ENCODE measurements at places on chromosomes 12 and 14.

DNA sequence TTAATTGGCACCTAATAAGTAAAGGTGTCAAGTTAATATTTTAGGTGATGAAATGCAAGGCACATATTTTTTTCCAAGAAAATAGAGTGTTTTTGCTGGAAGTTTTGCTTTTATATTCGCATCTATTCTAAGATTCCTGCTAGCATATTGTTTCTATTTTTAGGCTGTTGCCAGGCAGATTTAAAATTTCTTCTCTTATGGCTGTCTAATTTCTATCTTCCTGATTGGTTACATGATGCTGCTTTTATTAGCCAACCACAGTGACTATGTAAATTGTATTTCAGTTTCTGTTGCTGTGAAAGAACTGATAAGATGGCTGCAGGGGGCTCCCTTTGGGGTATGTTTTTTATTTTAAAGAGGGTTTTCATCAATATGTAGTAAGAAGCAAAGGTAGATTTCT, 42.7 kb downstream of the ATF7IP start:
- ATAC-seq: peak; percentile 48

DNA sequence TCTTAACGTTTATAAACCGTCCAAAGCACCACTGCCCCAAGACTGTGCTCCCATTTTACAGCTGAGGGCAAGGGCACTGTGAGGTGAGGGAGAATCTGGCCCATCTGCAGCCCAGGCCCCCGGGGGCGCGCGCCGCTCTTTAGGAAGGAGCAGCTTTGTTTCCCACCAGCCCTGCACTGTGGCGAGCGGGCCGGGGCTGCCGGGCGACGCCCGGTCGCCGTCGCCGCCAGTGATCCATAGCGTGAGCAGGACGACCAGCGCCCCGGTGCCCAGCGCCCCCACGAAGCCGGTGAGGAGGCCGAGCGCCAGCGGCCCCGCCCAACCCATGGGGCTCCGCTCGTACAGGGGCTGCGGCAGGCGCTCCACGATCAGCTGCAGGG, 34.6 kb downstream of the FIGNL2 start:
- ATAC-seq: no peak

- no peak for ATAC-seq
Measured at GRCh38 chr12:117662220-117662619, 300.8 kb upstream of the NOS1 start.

- ATAC-seq: no peak
Measured at GRCh38 chr14:68805414-68805813, 12.5 kb upstream of the ZFP36L1 start.

DNA sequence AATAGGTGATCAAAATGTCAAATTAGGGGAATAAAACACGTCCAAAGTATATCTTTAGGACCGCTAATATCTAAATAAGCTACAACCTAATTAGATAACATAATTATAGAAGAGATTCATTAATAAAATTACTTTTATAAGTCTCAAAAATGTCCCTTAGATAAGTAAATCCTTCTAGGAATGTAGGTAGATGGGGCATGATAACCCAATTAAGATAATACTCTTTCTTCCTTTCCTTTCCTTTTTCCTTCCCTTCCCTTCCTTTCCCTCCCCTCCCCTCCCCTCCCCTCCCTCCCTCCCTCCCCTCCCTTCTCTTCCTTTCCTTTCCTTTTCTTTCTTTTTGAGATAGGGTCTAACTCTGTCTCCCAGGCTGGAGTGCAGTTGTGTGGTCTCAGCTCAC, 11.0 kb upstream of the SLC2A3 start:
- ATAC-seq: no peak

GRCh38 chr14:69703047-69704039, 63.6 kb upstream of the SRSF5 start:
- ATAC-seq: no peak

GRCh38 chr12:122980183-122981035, at the start of gene ARL6IP4:
Gene ARL6IP4 (plus strand): TSS chr12:122980681. CDS start chr12:122981140, 459 bp downstream.
- peak; percentile 70 for ATAC-seq

- ATAC-seq: no peak
Measured at GRCh38 chr14:101501341-101501740, 60.0 kb upstream of the DIO3 start.

DNA sequence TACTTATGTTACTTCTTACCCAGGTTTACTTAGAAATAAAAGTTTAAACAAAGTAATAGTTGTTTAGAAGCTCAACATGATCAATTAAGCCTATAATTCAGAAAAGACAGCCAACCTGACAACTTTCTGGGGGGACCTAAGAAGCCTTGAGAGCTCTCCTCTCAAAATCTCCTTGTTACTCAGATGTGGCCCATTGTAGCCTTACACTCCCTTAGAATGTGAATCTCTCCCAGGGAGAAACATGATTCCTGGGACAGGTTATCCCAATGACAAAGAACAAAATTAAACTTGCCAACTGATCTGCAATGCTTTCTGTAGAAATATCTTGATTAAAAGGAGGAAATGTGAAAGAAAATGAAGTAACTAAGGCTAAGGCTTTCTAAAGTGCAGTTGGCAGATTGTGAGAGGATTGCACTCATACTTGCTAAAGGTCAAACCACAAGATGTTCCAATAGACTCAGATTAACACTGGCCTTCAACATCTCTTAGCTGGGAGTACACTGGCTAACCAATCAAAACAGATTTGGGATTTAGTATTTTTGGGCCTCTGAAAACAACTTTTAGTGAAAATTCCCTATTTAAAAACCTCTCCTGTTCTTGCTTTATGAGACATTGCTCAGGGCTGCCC, 72.3 kb upstream of the TMX1 start:
- ATAC-seq: no peak

GRCh38 chr14:92925446-92925845, 2.5 kb downstream of the CHGA start:
- ATAC-seq: no peak

- ATAC-seq: no peak
Measured at GRCh38 chr14:48874711-48875110, 711.5 kb downstream of the RPS29 start.

- no peak for ATAC-seq
Measured at GRCh38 chr14:59187118-59187517, 1.3 kb upstream of the DAAM1 start.

DNA sequence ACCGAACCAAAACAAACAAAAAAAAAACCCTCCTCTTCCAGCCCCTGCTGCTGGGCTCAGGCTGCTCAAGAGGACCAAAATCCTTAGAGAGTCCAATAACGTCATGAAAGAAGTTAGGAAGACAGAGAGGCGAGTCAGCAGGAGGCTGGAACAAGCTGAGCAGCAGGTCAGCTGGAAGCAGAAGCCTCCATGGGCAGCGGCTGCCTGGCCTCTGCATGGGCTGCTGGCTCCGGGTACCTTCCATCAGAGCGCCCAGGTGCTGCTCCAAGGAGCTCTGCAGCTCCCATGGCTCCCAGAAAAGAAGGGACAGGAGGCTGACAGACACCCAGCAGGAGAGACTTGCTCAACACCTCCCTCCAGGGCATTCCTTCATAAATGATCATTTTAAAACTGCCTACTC, 3.2 kb upstream of the KRT2 start:
- ATAC-seq: no peak

GRCh38 chr12:104544836-104545235, 88.1 kb downstream of the CHST11 start:
- no peak for ATAC-seq

DNA sequence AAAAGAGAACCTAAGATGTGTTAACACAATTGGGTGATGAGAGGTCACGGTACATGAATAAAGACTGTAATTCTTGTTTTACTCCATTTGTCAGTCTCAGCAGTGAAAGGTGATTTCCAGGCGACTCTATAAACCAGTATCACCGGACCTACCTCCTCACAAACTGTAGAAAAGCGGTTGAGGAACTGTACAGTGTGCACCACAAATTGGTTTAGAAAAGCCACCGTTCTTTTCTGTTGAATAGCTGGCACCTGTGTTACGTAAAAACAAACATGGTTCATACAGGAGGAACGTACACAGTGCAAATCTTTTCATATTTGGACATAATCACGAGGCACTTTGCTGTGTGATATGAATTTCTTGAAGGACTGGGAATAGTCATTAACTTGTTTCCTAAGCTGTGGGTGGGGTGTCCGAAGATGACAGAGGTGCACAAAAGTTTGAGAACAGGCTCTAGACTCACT, 663 bp downstream of the WASHC3 start:
- ATAC-seq: no peak

GRCh38 chr14:75646762-75647161, 13.9 kb downstream of the ERG28 start:
- ATAC-seq: no peak

DNA sequence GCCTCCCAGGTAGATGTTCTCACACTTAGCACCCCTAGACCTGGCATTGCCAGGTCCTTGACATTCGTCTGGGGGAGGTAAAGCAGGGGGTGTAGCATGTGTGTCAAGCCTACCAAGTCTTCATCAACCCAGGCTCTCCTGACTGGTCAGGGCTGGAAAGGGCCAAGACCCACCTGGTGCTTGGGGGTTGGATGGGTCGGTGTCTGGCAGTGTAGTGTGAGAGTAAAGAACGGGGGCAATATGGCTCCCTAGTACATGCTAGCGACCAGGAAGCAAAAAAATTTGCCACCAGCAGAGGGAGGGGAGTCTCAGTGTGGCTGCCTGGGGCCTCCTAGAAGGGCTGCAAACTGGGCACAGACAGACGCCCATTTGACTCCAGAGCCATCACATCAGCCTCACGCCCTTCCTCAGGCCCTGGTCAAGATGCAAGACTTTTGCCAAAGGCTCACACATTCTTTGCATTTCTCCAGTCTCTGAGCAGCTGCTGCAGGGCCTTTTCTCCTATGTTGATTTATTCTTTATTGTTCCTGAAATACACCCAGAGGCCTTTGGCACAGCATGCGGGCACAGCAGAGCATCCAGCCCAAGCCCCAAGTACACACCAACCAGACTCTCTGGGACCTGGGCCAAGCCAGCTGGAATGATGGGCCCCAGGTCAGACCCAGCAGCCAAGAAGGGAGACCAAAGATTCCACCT, 38.3 kb upstream of the PNMA1 start:
- ATAC-seq: peak; percentile 46

GRCh38 chr14:102258136-102258535, 46.8 kb downstream of the MOK start:
- ATAC-seq: no peak

DNA sequence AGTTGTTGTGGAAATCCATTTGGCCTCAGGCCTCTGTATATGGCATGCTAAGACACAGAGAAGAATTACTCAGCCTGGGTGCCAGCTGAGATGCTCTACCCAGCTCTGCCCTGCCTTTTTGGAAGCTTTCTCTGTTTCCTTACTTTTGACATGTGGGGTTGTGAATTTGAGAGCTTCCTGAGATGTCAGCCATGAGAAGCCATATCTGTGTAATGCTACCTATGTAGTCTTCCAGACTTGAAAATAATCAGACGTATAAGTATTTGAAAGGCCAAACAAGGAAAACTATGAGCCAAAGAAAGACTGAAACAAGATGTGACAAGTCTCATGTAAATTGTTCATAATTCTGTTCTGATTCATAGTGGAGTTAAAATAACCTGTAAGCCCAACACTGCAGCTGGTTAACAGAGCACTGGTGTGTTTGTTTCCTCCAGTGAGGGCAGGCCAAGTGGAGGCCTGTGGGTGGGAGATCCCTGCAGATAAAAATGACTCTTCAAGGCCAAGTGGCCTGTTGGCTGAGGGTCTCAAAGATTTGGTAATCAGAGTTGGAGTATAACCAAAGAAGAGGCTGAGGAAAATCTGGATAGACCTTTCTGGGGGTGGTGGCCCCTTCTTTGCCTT, 94.0 kb downstream of the TMX1 start:
- ATAC-seq: no peak

DNA sequence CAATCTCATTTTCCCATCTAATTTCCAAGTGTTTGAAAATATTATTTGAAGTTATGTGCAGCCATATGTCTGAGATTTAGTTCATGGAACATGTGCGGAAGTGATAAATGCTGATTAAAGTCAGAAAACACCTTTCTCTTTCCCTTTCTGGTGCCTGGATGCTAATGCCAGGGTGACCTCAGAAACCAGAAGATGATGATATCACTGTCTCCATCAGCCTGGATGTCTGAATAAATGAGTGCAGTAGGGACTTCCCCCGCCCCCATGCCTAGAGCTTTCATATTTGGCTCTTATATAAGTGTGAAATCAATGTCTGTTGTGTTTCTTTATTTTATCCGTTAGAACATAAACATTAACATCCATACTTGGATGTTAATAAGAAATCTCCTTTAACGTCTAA, 261.9 kb upstream of the LRIG3 start:
- ATAC-seq: peak; percentile 34

DNA sequence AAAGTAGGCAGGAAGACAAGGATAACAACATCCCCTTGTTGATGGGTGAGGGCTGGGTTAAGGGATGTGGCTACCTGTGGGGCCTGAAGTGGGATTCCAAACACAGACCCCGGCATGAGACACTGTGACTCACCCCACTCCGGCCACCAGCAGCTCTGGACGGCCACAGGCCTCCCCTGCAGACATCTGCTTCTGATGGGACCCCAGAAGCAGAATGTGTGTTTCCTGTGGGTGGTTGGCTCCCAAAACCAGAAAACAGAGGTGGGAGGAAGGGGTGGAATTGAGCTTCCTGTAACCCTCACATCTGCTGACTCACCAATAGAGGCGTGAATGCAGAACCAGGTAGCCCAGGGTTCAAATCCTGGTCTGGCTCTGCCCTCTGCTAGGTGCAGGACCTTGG, 216.6 kb upstream of the PWP1 start:
- no peak for ATAC-seq

DNA sequence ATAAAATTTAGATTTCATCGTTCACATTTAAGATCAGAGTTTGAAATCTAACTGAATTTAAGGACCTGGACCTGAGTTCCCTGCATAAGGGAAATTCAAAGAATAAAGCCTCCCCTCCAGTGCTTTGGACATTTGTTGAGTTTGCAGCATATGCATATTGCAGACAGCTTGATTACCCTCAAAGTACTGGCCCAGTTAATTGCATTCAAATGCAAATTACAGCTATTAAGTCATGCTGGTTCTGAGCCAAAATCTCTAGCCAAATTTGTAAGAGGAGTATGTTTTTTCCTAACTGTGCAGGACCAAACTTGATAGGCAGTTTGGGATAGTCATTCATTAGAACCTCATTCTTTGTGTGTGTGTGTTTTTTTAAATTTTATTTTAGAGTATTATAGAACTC, 9.1 kb upstream of the KIF21A start:
- ATAC-seq: no peak

DNA sequence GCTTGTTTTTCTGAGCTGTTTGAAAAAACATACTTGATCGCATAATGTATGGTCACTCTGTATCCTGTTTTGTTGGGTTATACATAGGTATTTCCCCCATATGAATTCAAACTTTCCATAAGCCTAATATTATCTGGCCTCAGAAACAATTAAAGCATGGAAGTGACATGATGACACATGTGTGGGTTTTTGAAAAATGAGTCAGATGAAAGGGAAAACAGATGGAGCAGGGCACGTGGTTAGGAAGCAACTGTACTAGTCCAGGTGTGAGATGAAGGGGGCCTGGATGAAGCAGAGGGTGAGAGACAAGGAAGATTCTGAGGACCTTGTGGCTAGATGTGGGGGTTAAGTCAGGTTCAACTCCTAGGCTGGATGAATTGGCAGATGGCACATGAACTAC, 92.7 kb upstream of the DNM1L start:
- peak; percentile 42 for ATAC-seq

- peak; percentile 69 for ATAC-seq
Measured at GRCh38 chr14:100388103-100389054, 65.2 kb downstream of the SLC25A47 start.

- no peak for ATAC-seq
Measured at GRCh38 chr12:128626808-128627320, 196.9 kb downstream of the SLC15A4 start.
